Panc1 (cell line): ENCODE measurements at places on chromosomes 3 and 15. TPM values are rescaled to one million over a fixed set of nuclear protein-coding genes. Genes with fewer than 3 reads are reported as not detected.

Gene PIGZ
- total RNA-seq, result 6.3 TPM

Gene SLC7A14
- not detected for total RNA-seq

Gene FAM43A
- 51.4 TPM for total RNA-seq

Gene ST8SIA2
- 0.15 TPM for total RNA-seq

Gene SPG21
- 124 TPM for total RNA-seq
